ENCODE measurements at places on chromosomes 6 and 20. TPM values are rescaled to one million over a fixed set of nuclear protein-coding genes. Genes with fewer than 3 reads are reported as not detected.
A peak's percentile ranks its signal among the peaks of the same experiment; 100 is the strongest.

DNA sequence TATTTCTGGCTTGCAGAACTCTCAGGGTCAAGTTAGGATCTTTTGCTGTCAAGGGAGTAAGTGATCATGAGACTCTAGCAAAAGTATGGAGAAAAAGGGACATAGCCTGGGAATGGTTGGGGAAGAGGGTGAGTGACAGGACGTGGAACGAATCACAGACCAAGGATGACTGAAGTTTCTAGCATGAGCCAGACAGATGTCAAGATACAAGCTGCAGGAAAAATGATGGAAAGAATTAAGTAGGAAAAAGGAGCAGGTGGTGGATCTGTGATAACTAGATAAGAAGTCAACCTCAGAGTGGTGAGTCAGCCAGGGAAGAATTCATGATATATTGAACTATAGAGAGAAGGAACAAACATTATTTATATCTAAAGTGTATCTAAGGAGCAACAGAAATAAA lies 159.8 kb upstream of the SYNDIG1 start:
- no peak for DNase-seq

Gene GGTLC1
- not detected for total RNA-seq

- no peak for DNase-seq
These were observed 604.6 kb downstream of the TFAP2A start for GRCh38 chr6:9810286-9810685.

DNA sequence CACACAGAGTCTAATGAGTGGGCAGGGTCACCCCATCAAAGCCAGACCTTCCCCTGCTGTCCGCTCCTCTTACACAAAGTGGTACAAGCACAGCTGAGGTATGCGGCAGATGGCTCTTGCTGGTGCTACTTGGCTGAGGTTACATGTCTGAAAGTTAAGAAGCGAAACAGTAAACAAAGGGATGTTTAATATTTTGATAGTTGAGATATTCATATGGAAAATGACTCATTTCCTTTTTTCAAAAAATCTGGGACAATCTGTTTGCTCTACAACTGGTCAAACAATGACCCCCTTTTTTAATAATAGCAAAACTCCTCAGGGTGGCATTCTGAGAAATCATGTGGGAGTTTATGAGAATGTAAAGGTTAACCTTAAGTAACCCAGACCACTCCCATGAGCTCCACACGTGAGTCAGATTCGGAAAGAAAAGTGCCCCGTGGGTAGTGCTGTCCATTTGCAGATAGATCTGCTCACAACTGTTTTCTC lies 245.3 kb downstream of the TBXT start:
- no peak for DNase-seq

GRCh38 chr6:37630281-37630799 lies 67.3 kb downstream of the MDGA1 start:
- DNase-seq: no peak

- no peak for DNase-seq
These were observed 199.9 kb downstream of the EPHA7 start for GRCh38 chr6:93219447-93219846.

GRCh38 chr6:2952557-2953095 lies 18.7 kb downstream of the SERPINB6 start:
- DNase-seq: peak; percentile 79

DNA sequence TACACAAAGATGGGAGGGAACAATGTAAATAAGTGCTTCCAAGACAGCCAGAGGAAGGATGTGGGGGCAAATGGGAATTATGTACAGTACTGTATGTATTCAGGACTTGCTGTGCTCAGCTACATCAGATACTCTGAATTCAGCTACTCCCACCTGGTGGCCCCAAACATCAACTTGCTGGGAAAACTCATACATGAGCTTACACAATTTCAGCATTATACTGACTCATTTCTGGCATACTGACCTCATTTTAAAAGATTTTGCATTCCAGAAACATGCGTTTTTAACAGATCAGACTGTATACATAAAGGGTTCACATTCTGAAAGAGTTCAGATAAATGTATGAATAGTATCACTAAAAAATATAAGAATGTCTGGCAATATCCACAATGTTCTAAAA lies 59.7 kb downstream of the GPX5 start:
- no peak for DNase-seq

- DNase-seq: no peak
These were observed 8.7 kb downstream of the ENPP3 start for GRCh38 chr6:131645846-131646245.

Gene BANF2
- not detected for total RNA-seq

Gene KIF25
- total RNA-seq: 0.34 TPM

GRCh38 chr6:156359912-156360311 lies 417.3 kb upstream of the ARID1B start:
- no peak for DNase-seq

Gene PNLDC1
- not detected for total RNA-seq

DNA sequence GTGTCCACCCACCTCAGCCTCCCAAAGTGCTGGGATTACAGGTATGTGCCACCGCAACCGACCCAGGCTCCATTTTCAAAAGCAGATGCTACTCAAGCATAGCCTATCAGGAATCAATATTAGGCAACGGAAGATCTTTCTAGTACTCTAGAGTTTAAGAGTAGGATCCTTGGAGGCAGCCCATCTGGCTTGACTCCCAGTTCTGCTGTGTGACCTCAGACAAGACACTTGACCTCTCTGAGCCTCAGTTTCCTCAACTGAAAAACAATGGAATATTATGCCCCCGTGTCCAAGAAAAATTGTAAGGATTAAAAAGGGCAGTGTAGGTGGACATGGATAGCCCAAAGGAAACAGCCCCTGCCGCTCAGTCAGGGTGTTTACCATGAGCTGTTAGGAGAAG lies 14.5 kb downstream of the ADA start:
- no peak for DNase-seq

Gene POPDC3
- total RNA-seq: 34.5 TPM

GRCh38 chr20:56964901-56965300 lies 301.5 kb downstream of the BMP7 start:
- no peak for DNase-seq

Gene RIN2
- 43.9 TPM for total RNA-seq

GRCh38 chr6:25652007-25652515 lies at the start of gene SCGN:
TSS of gene SCGN (plus strand) at chr6:25652215. CDS start at chr6:25652404, 189 bp downstream.
- peak; percentile 80 for DNase-seq

GRCh38 chr6:77094821-77095220 lies 368.5 kb downstream of the HTR1B start:
- DNase-seq: no peak

GRCh38 chr6:108423982-108424705 lies 129.3 kb downstream of the AFG1L start:
- DNase-seq: no peak

Gene FRS3
- total RNA-seq: 4.0 TPM

DNA sequence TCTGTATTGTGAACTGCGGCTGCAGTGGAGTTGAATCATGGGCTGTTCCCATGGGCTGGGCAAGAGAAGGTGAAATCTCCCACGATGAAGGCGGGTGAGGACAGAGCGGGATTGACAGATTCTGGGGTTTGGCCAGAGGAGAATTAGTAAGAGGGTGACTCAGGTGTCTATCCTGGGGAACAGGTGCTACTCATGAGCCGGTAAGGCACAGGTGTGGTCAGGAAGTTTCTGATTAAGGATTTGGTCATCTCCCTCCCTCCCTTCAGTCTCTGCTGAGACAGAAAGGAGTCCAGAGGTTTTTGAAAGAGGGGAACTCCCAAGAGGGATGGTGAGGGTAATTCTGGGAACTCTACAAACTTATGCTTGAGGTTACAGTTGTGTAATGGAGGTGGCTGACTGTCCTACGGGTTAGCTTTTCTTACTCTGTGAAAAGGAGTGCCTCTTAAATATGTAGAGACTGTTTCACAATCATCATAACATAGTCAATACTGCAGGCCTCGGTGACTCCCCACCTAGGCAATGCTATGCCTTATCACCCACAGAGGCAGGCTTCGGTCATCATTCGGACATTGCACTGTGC lies 31.5 kb downstream of the SERPINB1 start:
- no peak for DNase-seq

DNA sequence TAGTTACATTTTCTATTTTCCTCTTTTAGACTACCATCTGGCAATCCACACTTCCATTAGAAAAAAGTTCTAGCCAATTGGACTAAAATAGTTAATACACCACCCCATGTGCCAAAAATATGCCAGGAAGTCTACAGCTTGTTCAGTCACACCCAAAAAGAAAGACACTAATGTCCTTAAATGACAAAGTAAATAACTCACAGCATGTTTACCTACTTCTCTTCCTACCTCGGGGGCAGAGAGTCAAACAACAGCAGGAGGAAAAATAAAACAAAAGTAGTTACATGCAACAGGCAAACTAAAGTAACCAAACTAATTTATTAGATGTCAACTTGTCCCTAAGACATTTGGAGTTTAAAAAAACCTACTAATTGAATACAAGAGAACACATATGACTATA lies 57.0 kb downstream of the UBE3D start:
- no peak for DNase-seq

DNA sequence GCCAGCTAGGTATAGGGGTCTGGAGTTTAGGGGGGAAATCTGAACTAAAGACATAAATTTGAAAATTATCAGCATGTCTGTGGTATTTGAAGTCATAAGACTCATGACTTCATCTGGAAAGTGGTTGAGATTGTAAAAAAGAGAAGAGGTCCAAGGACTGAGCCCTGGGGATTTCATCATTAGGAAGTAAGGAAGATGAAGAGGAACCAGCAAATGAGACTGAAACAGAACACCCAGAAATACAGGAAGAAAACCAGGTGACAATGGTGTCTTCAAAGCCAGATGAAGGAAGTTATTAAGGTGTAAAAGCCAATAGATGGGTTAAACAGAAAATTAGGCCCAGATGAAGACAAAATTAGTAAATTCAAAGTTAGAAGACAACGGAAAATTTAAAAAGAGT lies 49.1 kb upstream of the UBR2 start:
- DNase-seq: no peak

DNA sequence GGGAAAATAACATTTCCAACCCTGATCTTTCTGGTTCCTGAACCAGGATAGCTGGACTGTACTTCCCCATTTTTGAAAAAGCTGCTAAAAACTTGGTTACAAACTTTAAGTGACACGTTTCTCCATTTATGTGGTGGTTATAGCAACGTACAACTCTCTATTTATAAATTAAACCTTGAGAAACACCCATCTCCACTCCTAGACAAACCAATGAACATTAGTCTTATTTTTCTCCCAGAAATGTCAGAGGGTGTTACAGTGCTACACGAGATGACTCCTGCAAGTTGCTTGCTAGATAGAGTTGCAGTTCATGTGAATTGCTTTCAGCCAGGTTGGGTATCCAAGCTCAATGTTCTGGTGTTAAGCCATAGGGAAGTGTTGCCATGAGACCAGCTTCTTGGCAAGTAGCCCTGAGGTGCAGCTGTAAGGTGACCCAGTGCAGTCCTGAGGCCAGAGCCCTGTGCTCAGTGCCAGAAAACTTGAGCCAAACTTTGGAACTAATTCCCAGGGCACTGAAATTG lies 51.3 kb upstream of the REV3L start:
- DNase-seq: peak; percentile 68

DNA sequence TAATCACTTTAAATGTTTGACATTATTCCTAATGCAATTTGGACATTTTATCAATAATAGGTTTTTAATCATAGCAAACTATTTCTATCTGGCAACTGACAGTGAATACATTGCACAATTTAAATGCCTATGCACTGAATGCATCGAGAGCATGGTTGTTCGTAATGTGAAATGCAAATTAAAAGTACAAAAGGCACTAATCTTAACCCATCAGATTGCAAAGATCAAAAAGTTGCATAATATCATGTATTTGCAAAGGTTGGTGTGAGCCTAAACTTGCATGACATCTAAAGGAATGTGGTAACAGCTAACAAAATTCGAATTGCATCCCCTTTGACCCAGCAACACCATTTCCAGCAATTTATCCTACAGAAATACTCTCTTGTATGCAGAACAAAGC lies 469.9 kb upstream of the IRAK1BP1 start:
- DNase-seq: no peak

DNA sequence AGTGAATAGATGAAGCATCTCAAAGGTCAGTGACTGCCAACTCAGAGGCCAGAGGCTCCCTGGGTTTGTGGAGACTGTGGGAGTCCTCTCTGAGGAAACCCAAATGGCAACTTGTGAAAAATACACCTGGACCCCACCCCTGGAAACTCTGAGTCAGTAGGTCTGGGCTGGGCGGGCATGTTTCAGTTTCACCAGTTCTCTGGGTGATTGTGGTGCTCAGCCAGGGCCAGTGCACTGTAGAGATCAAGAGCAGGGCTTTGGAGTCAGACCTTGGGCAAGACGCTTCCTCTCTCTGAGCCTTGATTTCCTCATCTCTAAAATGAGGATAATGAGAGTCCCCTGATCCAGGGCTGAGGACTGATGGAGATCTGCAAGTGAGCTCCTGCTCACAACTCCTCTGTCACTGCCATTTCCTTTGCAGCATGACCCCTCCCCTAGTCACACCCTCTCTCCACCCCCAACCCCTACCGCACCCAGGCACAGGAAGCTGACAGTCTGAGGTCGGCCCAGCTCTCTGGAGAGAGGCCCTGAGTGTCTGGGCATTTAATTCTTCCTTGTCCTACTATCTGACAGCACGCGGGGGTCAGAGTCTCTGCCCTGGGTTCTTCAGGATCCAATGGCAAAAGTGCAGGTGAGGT lies 5.1 kb downstream of the DEF6 start:
- peak; percentile 54 for DNase-seq

DNA sequence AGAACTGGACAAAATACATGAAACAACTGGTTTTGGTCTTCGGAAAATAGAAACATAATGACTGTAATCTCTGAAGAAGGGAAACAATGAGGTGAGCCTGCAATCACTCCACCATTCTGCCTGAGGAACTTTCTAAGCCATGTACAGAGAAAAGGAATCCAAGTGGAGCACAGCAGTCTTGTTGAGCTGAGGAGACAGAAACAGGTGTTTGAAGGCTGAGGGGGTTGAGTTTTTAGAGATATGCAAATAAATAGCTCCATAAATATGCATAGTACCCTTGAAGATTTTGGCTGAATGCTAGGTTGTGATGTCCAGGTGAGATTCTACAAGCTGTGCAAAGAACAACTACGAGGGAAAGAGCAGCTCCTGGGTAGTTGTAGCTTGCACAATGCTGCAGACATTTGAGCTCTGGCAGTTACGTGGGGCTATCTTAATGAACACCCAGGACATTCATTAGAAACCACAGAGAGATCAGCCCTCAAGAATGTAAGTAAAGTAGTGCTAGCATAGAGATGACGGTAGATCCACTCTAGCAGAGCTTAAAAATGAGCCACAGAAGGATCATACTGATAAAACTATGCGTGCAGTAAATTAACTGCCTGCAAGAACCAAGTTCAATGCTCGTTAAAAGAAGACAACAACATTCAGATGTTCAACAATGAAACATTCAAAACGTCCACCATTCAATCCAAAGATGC lies 24.3 kb downstream of the TUBB2B start:
- no peak for DNase-seq

Gene PM20D2
- 11.8 TPM for total RNA-seq

Gene RBPJL
- not detected for total RNA-seq

Gene SYNDIG1
- 16.7 TPM for total RNA-seq

Gene CST7
- total RNA-seq: 1.7 TPM

DNA sequence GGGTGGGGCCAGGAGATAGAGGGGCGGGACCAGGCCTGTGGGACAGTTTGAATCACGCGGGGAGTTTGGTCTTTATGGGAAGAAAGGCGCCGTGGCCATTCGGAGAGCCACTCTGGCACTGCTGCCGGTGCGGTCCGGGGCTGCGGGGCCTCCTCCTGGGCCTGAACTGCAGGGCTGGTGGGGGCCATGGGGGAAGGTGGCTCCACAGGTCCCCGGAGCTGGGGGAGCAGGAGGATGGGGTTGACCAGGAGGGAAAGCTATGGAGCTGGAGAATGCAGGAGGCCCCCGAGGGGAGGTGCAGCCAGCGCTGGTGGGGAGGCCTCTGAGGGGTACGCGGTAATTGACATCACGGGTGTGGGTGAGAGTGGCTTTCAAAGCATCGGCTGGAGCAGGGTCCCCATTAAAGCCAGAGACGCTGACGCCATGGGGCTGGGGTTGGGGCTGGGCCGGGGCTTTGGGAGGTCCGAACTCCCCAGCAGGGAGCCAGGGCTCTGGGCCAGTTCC lies 1.8 kb upstream of the BHLHE23 start:
- DNase-seq: no peak

Gene PXDC1
- total RNA-seq: 32.8 TPM

All from left cardiac atrium (tissue), 4 donors.